ENCODE measurements at places on chromosomes 16 and 17.

DNA sequence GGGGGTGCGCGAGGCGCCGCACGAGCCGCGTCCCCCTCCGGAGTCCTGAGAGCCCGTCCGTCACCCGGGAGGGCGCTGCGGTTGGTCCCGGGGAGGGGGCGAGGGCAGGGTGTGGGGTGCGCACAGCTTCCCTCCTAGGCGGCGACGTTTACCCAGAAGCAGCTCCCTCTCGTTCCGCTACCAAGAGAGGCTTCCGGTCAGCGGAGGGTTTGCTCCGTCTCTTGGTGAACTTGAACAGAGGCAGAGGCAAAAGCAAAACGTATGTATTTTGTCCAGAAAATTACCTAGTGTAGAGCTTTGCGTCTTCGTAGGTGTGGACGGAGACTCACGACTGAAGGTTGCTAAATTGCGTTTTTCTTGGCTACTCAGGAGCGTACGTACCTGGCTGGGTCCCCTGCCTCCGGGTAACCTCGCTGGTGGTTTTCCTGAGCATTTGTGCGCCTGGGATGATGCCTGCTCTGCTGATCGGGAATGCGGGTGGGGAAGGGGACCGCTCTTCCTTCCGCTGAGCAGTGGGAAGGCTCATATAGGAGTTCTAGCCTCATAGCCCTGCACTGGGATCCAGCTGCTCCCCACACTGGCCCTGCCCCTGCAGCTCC, 833 bp downstream of the WSCD1 start:
- no peak for DNase-seq

DNA sequence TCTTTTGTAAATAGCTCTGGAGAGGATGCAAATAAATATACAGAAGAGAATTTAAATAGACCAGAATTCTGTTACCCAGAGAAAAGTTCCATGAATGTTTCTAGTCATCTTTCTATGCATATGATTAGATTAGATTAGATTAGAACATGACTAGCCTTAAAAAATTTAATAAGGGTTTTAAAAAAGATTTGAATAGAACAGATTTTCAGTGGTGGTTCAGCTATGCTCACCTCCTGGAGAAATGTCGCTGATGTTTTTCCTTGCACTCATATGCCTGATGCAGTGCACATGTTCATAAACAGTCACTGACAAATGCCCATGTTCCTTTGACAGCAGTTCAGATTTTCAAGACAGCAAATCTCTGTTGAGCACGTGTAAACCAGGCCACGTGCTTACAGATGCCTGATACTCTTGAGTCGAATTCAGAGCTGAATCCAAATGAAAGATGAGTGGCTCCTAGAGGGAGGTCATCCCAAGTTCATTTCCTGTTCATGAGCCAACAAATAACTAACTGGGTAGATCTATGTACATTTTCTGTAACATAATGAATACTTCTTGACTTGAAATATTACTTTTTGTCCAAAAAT, 19.9 kb upstream of the RAB11FIP4 start:
- DNase-seq, result no peak

DNA sequence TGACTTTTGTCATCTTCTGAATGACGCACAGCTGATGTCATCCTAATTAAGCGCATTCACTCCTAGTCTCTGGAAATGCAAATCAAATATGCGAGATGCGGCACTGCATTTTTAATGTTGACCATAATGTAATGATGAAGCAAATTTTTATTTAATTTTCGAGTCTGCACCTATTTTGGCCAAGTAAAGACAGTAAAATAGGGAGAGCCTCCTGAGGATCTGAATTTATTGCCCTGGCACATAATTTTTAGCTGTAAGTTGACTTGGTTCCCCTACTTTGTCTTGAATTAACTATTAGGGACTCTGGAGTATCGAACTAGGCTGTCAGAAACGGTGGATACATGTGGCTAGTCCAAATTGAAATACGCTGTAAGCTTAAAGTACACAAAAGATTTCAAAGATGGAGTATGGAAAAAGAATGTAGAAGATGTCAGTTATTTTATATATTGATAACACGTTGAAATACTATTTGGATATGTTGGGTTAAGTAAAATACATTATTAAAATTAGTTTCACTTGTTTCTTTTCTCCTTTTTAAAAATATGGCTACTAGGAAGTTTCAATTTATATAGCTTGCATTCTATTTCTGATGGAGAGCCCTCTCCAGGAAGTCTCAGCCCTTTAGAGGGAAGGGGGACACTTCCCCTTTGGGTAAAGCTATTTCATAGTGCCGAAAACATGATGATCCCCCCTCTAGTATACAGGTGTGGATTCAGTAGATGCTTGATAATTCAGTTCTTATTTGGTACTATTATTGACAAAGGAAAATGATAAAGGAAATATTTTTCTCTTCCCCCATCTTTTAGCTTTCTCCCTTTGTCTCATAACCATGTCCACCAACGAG, 991 bp downstream of the KPNA2 start:
- peak; percentile 23 for DNase-seq

- DNase-seq, result no peak
Observed at GRCh38 chr17:3964203-3965117, at the start of gene ATP2A3. ATP2A3 (minus strand) TSS chr17:3964437; CDS start chr17:3964291, 146 bp downstream.

- DNase-seq, result no peak
Observed at GRCh38 chr17:77177002-77177741, 36.4 kb downstream of the SEC14L1 start.

GRCh38 chr17:63436523-63437110, 9.5 kb downstream of the CYB561 start:
- no peak for DNase-seq

DNA sequence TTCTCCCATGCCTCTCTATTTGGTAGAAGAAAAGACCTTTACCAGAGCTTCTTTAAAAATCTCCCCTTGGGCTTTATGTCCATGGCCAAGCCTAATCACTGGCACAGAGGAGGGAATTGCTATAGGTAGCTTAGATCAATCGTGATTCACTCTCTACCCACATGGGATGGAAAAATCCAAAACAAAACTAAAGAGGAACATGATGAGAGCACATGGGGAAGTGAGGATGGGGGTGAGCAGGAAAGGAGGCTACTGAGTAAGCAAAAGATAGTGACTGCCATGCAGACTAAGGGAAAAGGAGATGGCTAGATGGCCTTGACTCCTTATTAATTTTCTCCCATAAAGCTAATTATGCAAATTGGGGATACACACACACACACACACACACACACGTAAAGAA, 201.2 kb downstream of the HS3ST3A1 start:
- DNase-seq, result no peak

DNA sequence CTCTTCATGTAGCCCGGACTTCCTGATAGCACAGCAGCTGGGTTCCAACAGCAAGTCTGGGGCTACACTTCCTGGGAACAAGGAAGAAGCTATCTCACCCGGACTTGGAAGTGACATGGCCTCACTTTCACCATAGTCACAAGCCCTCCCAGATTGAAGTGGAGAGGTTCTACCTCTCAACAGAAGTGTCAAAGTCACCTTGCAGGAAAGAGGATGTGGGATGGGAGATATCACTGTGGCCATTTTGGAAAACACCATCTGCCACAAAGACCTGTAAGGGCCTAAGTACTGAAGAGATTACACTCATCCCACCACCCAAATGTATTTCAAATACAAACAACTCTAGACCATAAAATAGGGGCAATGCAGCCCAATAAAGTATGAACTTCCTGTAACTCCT, 29.9 kb upstream of the DHRS7B start:
- no peak for DNase-seq

- no peak for DNase-seq
Observed at GRCh38 chr16:74325641-74326040, 29.0 kb downstream of the PSMD7 start.

DNA sequence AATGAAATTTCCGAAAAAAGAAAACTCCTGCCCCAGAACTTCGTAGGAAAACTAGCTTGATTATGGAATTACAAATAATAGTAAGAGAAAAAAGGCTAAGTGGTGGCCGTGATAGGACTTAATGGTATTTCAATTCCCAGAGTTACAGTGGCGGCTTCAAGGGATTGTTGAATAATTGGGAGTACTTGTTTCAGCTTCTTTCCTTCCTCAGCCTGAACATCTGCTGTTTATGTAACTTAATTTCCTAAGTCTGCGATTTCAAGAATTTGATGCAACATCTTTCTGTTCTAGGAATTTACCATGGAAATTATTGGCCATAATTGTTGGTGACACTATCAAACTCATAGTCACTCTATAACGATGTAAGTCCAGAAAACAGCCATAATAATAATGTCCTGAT, 684 bp upstream of the APPBP2 start:
- no peak for DNase-seq

DNA sequence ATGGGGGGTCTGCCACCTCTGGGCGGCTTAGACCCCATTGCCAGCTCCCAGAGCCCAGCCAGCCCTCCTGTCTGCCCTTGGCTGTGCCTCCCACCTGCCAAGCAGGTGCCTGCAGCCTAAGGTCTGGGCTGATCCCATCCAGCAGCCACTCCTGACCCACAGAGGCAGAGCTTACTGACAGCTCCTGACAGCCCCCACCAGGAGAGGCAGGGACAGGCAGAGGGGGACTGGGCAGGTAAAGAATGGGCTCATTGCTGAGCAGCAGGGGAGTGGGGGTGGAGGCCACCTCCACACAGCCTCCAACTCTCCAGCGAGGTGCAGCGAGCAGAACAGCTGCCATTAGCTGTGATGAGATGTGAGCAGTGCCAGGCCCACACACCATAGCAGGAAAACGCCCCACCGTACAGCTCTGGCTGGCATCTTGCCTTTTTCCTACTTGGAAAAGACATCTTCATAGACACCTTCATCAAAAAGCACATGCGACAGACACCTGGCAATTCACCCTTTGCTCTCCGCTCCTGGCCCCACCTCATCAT, 164.4 kb downstream of the C16orf78 start:
- DNase-seq, result no peak

- peak; percentile 50 for DNase-seq
Observed at GRCh38 chr16:84841787-84842300, 22.1 kb downstream of the CRISPLD2 start.

All from NCI-H1436 treated with DMSO at 0.1 percent for 48 hours (cell line).